ENCODE measurements at places on chromosomes 11 and 22.

DNA sequence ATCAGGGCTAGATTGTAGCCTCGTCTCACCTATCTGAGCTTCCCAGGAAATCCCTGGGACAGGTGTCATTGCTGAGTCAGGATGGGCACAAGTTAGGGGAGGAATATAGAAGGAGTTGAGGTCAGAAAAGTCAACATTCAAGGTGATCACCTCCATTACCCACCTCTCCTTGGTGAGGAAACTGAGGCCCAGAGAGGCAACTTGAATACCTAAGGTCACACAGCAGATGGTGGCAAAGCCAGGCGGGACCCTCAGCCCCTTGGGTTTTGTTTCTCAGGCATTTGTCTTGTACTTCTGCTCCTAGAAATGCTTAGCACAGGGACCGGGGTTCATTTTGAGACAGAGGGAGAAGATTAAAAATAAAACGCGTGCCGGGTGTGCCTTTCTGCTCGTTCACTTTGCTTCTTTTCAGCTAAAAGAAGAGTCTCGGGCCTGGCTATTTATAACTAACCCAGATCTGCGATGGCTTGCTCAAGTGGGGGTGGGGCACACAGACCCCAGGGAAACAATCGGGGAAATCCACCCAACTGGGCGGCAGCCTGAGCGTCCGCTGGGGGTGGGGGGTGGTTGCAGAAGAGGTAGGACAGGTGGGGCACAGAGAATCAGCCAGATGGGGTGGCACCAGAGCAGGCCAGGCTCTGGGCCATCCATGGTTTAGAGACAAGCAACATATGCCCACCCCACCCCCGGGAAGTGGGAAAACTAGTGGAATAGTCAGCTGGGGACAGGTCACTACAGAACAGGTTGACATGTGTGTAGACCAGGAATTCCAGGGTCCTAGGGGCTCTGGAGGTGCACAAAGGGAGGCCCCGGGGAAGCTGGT lies 3.9 kb upstream of the GNAZ start:
- no peak for DNase-seq

GRCh38 chr22:36351921-36352802 lies 35.6 kb downstream of the MYH9 start:
- no peak for DNase-seq

DNA sequence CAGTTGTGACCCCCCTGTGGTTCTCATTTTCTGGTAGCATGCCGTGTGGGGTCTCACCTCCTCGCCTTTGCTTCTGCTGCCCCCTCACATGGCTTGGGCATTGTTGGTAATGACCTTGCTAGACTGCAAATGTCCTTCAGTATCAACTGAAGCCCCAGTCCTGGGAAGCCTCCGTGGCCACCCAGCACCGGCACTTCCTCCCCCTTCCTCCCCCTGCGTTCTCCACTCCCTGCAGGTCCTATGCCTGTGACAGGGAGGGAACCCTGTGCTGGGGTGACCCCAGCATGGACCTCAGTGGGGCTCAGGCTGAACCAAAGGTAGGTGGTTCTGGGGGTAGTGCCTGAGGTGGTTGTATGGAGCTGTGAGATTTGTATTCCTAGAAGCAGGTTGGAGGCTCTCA lies 5.9 kb downstream of the ST3GAL4 start:
- no peak for DNase-seq

DNA sequence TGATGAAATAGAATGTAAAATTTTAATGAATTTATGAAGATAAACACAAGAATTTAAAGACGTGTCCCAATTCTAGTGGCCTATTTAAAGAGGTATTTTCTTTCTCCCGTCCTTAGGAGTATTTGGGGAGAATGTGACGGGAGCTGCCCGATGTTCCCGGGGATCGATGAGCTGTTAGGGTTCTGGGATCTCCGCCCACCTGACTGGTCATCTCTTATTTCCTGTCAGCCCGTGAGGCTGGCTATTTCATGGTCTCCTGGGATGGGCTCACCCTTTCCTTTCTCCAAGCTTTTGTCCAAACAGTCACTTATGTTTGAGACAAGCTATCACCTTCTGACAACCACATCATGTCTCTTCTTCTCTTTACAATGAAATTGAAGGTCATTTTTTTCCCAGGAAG lies 16.9 kb upstream of the CLMP start:
- no peak for DNase-seq
